Activated naive CD4-positive, alpha-beta T cell treated with anti-CD3 and anti-CD28 coated beads, Interleukin-2, amount 50 U/mL, for 16 hours (primary cell): ENCODE measurements at places on chromosomes 4 and X.

- no peak for DNase-seq
Measured at GRCh38 chr4:76947369-76947768, 2.2 kb upstream of the SEPTIN11 start.

DNA sequence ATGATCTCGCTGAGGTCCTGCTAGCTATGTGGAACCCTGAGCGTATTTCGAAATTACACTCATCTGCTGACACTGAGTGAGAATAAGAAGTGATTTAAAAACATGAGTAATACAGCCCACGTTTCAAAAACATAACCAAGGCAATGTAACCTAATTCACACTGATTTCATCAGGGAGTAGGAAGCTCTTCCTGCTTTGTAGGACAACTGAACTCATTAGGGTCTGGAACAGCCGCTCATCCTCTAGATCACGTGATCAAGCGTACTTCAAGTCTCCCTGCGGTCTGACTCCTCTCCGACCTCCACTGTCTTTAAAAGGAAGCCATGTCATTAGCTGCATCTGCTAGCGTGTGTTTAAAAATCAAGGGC, 138.0 kb downstream of the NSUN7 start:
- no peak for DNase-seq

DNA sequence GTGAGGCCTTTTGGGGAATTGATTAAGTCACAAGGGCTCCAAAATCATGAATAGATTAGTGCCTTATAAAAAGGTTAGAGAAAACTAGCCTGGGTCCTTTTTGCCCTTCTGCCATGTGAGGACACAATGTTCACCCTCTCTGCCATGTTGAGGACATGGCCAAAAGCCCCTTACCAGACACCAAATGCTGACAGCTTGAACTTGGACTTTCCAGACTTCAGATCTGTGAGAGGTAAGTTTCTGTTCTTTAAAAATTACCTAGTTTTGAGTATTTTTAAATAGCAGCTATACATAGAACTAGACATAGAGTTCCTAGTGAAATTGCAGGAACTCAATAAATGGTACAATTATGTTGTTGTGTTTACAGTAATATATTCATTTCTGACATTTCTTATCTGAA, 1214.4 kb downstream of the ADGRL3 start:
- DNase-seq = no peak

- DNase-seq = no peak
Measured at GRCh38 chr4:10893395-10893794, 208.8 kb upstream of the CLNK start.

DNA sequence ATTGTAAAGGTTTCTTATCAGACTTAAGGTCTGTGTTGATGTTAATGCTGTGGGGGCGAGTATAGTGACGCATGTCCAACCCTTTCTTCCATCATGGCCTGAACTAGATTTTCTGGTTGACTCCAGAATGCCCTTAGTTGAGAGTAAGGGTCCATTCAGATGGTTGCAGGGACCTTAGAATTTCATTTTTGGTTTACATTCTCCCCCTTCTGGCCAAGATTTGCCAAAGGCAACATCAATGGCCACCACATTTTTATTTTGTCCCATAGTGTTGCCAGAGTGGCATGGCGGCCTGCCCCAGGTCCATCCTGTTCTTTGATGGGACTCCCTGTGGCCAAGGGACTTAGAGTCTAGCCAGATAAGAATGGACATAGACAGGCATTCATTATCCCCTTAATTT, 368.5 kb downstream of the GPM6A start:
- no peak for DNase-seq

DNA sequence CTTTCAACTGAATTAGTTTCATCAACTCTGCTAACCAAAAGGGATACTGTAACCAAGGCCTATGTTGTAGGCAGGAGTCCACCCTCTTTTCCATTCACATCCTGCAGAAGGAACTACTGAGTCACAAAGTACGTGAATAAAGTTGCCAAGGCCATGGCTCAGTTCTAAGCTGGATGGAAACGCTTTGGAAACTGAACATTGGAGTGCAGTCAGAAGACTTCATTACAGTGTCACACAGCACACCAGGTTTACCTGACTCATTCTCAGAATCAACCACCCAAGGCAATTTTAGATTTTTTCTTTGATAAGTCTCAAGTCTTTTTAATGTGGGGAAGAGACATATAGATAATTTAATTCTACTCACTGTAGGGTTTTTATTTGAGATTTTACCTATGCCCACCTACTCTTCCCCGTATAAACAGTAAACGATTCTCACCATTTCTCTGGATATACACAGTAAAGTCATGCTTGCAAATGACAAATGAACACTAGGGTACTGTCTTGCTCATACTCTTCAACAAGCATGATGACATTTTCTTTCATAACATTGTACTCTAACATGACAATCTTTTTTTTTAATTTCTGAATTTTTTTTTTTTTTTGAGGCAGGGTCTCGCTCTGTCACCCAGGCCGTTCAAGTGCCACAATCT, 58.9 kb upstream of the RBM47 start:
- DNase-seq = no peak

GRCh38 chrX:15350329-15350996, 15.1 kb upstream of the PIGA start:
- DNase-seq = no peak
